ENCODE measurements at places on chromosomes 6 and 20.
A peak's percentile ranks its signal among the peaks of the same experiment; 100 is the strongest.

- DNase-seq: no peak
Measured at GRCh38 chr20:50512323-50512722, 2.1 kb downstream of the PTPN1 start.

DNA sequence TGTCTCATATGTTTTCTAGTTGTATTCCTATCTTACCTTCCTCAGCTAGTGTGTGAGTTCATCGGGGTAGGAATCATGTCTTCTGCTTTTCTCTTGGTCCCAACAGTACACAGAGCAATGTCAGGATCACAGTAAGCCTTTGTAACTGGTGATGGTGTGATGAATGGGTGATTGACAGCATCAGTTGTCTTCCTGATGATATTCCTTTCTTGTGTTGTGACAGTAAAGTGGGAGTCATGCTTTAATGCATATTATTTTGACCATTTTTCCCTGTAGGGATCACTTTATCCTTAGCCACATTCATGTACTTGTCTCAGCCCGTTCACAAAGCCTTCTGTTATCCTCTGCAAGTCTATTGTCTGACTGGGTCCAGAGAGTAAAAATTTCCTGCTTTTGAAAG, 501.7 kb downstream of the UTRN start:
- no peak for DNase-seq

DNA sequence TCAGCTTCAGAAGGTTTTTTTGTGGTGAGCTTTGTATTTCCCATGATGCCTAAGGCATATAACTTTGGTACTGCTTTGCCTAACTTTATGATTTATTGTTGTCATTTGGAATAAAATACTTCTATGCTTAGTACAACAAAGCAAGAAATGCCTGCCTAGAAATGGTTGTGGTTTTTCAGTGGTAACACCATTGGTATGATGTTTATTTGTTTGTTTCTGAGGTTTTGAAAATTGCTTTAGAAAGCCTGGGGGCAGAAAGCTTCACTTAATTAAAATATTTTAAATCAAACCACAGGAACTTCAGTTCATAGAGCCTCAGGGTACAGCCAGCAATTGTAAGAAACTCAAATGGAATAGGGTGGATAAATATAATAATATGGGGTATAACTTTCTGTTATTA, 351.2 kb upstream of the MAP3K7 start:
- no peak for DNase-seq

DNA sequence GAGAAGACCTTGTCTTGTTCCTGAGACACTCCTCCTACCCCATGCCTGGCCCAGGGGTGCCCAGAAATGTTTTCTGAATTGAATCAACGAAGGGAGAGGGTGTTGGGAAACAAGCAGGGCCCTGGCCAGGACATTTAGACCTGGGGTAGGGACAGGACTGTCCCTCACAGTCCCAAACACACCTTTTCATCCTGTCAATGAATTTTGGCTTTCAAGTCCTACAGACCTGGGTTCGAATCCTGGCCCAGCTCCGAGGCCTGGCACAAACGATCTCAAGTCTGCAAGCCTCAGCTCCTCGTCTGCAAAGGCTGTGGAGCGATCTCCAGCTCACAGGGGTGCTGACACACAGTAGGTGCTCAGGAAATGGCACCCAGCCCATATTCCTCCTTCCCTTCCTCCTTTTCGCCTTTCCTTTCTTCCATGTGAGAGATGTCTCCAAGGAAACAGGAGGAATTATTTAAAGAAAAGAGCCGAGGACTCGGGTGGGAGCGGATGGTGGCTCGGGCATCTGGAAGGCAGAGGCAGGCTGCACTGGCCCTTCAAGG, 7.3 kb upstream of the DLGAP4 start:
- no peak for DNase-seq

GRCh38 chr6:30682143-30683117, 4.0 kb downstream of the PPP1R18 start:
- DNase-seq: peak; percentile 95
